ENCODE measurements at places on chromosomes 13 and 19. TPM values are rescaled to one million over a fixed set of nuclear protein-coding genes. Genes with fewer than 3 reads are reported as not detected.

Gene SETDB2
- total RNA-seq = 11.8 TPM

Gene THSD8
- 19.4 TPM for total RNA-seq

Gene ZNF730
- total RNA-seq = 2.6 TPM

Gene KLK12
- total RNA-seq = 1.6 TPM

Gene ZNF266
- total RNA-seq = 40.1 TPM

Gene CD70
- total RNA-seq = 0.74 TPM

Gene LGALS13
- total RNA-seq = not detected

Gene GPR12
- total RNA-seq = 0.14 TPM

Gene KIR2DL4
- total RNA-seq = not detected

Gene TNFSF11
- total RNA-seq = 0.65 TPM

Gene CD33
- not detected for total RNA-seq

DNA sequence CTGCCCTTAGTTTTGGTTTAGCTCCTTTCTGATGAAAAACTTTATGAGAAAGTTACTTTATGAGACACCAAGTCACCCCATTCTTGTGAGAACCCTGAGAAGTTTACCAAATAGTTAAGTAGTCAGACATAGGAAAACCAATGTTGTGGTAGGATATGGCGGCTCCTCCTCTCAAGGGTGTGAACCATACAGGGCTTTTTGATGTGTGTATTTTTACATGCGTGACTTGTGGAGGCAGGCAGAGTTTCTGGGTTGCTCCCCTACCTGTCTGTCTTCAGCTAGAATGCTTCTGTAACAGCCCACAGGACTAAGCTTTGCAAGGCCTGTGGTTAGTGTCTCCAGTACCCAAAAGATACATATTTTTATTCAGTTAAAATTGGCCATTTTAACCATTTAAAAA, 18.3 kb downstream of the UBAC2 start:
- DNase-seq = no peak

- DNase-seq = peak; percentile 58
Measured at GRCh38 chr19:30385174-30385573, 13.0 kb downstream of the ZNF536 start.

GRCh38 chr13:21011378-21011777, 50.0 kb downstream of the LATS2 start:
- DNase-seq = no peak

- no peak for DNase-seq
Measured at GRCh38 chr13:70172946-70173597, 64.8 kb upstream of the KLHL1 start.

- DNase-seq = no peak
Measured at GRCh38 chr19:49551531-49551930, 23.7 kb downstream of the RCN3 start.

DNA sequence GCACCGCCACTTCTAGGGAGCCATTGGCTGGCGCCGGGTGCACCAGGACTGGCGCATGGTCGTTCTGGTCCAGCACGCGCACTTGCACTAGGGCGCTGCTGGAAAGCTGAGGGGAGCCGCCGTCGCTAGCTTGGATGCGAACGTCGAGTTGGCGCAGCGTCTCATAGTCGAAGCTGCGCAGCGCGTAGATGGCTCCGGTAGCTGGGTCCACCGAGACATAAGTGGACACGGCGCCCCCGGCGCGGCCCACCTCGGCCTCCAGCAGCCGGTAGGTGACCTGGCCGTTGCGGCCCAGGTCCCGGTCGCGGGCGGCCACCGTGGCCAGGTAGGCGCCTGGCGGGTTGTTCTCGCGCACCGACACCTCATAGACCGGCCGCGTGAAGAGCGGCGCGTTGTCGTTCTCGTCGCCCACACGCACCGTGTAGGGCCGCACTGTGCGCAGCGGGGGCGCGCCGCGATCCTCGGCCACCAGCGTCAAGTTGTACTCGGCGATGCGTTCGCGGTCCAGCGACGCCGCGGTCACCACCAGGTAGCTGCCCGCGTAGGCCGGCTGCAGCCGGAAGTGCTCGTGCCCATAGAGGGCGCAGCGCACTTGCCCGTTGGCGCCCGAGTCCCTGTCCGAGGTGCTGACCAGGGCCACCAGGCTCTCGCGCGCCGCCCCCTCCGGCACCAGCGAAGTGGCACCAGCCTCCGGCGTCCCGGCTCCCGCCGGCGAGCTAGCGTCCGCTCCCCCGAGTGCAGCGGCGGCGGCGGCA, 1.7 kb downstream of the PCDH8 start:
- DNase-seq = peak; percentile 87

GRCh38 chr19:19059018-19059836, 4.6 kb upstream of the SLC25A42 start:
- no peak for DNase-seq

DNA sequence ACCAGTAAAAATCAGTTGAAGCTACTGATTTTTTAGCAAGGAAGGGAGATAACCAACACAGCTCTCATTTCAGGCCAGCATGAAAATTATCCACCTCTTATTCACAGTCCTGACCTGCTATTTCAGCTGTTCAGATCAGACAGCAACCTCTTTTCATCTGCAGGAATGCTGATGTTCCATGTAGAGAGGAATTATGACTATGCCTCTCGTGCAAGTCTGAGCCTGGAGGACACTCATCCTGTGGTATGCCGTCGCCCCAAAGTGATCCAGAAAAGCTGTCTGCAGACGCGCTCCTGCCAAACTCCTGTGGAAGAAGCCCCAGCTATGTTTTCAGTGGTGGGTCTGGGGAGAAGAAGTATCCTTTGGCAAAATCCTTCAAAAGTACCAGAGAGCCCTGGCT, 563.5 kb upstream of the SLITRK1 start:
- no peak for DNase-seq

DNA sequence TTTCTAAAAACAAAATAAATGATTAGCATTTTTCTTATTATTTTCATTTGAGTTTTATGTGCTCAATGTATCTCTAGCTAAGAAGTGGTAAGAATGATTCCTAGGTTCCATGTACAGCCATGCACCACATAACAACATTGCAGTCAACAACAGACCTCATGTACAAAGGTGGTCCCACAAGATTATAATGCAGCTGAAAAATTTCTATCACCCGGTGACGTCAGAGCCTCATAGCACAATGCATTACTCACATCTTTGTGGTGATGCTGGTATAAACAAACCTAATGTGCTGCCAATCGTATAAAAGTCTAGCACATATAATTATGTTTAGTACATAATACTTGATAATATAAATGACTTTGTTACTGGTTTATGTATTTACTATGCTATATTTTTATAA, 120.5 kb downstream of the SLC7A1 start:
- DNase-seq = no peak

- no peak for DNase-seq
Measured at GRCh38 chr13:111093136-111093535, 22.0 kb upstream of the ARHGEF7 start.

- DNase-seq = no peak
Measured at GRCh38 chr13:28440774-28441504, 54.0 kb downstream of the FLT1 start.

- no peak for DNase-seq
Measured at GRCh38 chr13:110305949-110306339, 1.0 kb downstream of the COL4A1 start.

DNA sequence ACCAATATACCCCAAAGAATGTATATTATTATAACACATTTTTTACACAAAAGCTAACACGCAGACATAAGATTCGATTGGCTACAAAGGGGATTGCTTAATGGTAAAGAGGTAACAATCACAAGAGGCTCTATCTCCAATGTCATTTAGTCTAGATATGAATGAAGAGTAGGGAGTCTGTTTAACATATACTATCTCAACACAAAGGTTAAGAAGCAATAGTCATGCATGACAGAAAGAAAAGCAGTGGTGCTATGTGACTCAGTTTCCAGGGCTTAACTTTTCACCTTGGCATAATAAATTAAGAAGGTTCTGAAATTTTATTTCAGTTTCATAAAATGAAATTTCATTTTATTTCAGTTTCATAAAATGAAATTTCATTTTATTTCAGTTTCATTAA, 33.3 kb downstream of the UFM1 start:
- no peak for DNase-seq

DNA sequence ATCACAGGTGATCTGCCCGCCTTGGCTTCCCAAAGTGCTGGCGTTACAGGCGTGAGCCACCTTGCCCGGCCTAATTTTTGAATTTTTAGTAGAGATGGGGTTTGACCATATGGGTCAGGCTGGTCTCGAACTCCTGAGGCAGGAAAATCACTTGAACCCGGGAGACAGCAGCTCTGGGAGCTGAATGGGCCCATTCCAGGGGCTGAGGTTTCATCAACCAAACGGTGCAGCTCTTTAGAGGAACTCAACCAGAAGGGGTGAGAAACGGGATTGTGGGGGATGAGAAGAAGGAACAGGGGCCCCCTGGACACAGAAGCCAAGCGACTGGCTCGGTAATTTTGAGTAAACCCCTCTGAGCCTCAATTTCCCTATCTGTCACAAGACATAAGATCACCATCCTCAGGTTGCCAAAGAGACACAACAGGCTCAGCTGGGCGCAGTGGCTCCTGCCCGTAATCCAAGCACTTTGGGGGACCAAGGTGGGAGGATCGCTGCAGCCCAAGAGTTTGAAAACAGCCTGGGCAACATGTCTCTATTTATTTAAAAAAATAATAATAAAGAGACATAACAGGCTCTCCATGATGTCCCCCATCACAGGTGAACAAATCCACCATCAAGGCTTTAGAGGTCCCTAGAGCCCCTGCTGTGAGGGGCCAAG, 562 bp downstream of the IQCN start:
- DNase-seq = no peak

- no peak for DNase-seq
Measured at GRCh38 chr19:48715681-48716171, 3.8 kb downstream of the MAMSTR start.

DNA sequence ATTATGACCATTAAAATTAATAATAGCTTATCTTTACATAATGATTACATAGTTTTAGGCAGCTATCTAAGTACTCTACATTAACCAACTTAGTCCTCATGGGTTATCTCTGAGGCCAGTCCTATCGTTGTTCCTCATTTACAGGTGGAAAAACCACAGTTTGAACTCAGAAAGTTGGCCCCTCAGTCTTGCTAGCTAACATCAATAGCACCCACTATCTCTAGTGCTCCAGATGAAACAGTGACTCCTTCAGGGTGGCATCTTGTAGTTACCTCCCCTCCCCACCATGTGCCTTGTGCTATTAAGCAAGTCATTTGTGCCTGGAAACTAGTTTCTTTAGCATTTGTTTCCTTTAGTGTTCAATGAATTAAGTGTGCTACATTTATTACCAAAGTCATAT, 1086.7 kb downstream of the EFNB2 start:
- no peak for DNase-seq

- DNase-seq = no peak
Measured at GRCh38 chr19:49161987-49162386, 4.4 kb downstream of the TRPM4 start.

DNA sequence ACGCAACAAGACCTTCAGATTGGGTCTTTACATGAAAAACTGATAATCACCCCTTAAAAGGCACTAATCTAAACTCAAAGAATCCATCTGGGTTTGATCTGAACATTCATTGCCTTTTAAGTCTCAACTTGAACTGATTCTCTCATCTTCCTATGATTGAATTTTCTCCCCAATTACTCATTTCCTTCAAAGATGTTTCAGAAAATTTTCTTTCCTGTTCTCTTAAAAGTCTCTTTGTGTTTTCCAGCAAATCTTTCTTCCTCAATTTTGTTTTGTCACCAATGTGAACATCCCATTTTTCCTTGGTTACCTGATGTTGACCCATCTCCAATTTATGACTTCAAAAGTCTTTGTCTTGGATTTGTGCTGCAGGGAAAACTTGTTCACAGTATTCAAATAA, 234.3 kb downstream of the DACH1 start:
- no peak for DNase-seq

DNA sequence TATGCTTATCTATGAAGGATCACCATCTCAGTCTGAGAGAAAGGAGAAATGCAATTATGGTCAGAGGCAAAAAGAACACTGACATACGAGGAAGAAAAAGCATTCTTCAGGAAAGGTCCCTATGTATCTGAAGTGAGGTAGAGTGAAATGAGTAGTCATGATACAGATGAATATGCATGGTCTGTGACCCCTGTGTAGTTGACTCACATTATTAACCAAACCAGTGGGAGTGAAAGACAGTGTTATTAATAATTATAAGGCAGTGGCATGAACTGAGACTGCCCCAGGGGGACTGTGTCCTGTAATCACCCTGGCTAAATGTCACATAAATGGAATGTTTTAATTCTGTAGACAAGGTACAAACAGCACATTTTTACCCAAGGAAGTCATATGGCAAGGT, 1320.2 kb upstream of the PCDH9 start:
- no peak for DNase-seq

- no peak for DNase-seq
Measured at GRCh38 chr19:33800012-33800680, 3.5 kb downstream of the KCTD15 start.

GRCh38 chr13:50277127-50277526, 261.9 kb downstream of the KCNRG start:
- no peak for DNase-seq

DNA sequence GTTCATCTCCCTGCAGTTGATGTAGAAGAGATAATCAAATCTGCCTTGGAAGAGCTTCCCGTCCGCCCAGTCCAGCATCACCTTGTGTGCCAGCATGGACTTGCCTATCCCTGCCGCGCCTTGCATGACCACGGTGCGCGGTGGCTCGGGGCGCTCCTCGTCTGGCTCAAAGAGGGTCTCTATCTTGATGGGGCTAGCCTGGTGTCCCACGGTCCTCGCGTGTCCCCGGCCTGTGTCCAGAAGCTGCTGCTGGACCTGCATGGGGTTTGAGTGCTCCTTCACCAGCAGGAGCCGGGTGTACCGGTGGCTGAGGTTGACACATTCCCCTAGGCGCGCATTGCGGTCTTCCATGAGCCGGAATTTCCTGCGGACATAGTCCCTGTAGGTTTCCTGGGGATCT, 13.2 kb downstream of the NLRP12 start:
- DNase-seq = no peak

DNA sequence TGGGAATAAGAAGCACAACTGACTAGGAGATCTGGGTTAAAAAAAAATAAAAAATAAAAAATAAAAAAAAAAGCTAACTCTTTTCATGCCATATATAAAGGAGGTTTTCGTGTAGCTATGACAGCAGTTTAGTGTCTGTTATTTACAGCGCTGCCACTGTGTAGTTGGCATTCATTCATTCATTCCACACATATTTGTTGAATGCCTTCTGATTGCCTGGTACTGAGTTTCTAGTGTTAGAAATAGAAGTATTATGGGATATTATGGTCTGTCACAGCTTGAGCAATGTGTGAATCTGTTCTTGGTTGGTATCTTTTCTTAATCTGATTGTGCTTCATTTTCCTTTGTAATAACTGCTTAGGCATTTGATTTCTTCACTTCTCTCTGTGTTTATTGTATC, 237.4 kb downstream of the NBEA start:
- DNase-seq = no peak

- no peak for DNase-seq
Measured at GRCh38 chr19:33300009-33300893, 2.1 kb downstream of the CEBPA start.

GRCh38 chr13:50116430-50116973, 101.3 kb downstream of the KCNRG start:
- DNase-seq = no peak

DNA sequence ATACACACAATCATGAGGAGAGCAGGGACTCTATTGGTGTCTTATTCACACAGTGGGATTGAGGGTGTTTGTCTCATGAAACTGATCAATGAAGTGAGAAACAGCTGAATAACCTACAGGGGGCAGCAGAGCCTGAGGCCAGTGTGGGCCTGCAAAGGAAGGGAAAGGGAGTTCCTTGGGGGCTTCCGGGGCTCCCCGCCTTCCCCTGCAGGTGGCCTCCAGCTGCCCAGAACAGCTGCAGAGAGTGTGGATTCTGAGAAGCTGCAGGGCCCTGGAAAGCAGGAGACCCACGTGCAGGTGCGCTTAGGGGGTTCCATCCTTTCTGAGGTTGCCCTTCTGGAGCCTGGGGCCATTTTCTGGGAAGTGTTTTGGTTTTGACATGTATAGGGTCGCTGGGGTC, 20.1 kb downstream of the ZNF763 start:
- no peak for DNase-seq
